ENCODE measurements at places on chromosomes 13 and 19.

- DNase-seq, result no peak
Observed at GRCh38 chr19:49971991-49972411, 11.0 kb upstream of the SIGLEC11 start.

DNA sequence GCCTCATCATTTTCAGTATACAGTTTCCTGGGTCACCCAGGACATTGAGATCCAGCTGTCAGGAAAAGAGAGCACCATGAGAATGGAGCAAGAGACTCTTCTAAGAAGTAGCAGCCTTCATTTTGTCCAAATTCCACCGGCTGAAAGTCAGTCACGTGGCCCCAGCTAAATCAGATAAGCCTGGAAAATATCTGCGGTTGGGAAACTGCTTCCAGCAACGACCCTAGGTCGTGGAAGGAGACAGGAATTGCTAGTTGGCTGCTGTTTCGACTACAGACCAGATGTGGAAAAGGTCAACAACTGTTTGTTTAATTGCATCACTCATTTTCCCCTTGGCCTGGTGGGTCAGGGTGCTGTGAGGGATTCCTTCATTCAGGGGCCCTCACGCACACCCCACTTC, 107.0 kb downstream of the ZNF536 start:
- no peak for DNase-seq

DNA sequence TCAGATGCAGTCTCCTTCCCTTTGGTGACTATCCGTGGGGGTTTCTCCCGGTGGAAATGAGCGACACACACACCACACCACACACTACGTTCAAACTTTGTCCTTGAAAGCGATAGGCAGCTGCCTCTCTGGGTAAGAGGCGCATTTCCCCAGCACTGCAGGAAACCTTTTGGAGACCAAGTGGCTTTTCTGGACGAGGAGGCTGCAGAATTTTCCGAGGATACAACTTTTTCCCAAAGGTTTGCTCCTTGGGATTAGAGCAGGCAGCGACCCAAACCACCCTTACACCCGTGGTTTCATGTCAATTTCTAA, 38.2 kb upstream of the FLT1 start:
- DNase-seq, result no peak

- no peak for DNase-seq
Observed at GRCh38 chr13:39531646-39532045, 71.3 kb downstream of the LHFPL6 start.
